ENCODE measurements at places on chromosomes 1 and 21. TPM values are rescaled to one million over a fixed set of nuclear protein-coding genes. Genes with fewer than 3 reads are reported as not detected.

VAMP4 gene
- 6.3 TPM for total RNA-seq

- no peaks in the 10 kb centered on the region for H3K36me3 ChIP-seq
- H3K27ac ChIP-seq, result no peak overlapping the region
- H3K4me3 ChIP-seq, result no peak overlapping the region
- H3K4me1 ChIP-seq, result no peaks in the 10 kb centered on the region
Measured at GRCh38 chr1:103194060-103194459, 85.7 kb upstream of the COL11A1 start.

DNA sequence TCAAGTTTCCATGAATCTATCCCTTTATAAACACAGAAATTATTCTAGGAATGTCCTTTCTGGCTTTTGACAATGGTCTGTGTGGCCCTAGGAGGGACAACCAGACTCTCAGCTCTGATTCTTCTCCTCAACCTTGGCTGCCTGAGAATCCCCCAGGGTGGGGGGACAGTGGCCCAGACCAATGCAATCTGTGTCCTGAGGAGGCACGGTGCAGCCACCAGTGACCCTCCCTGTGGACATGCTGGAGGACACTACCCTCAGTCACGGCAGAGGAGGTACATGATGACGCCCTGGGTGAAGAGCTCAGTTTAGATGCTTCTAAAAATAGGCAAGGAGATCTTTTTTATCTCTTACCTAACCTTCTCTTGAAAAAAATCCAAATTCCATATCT, 91.7 kb downstream of the PGBD5 start:
- H3K27ac ChIP-seq, result no peak overlapping the region
- H3K4me1 ChIP-seq, result no peaks in the 10 kb centered on the region
- no peaks in the 10 kb centered on the region for H3K27me3 ChIP-seq
- H3K36me3 ChIP-seq, result no peaks in the 10 kb centered on the region

DNA sequence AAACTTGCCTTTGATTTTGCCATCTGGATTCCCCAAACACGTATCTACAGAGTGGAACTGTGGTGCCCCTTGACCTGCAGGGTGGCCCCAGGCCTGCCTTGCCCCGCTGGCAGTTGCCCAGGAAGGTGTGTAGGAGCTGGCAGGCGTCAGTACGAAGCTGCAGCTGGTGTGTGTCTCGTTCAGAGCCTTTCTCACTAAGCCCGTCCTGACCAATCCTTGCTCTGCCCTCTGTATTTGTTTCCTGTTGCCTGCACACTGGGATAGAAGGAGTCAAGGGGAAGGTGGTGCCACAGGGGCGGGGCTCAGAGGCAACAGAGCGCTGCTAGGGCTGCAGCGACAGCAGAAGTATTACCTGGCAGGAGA, 5.2 kb upstream of the VSIG8 start:
- peak; percentile 82 for DNase-seq
- H3K4me1 ChIP-seq, result peaks cover 10% of the 10 kb centered on the region
- H3K27ac ChIP-seq, result peak overlapping the region; percentile 66
